CD8-positive, alpha-beta T cell (primary cell): ENCODE measurements at places on chromosomes 5 and 9.

DNA sequence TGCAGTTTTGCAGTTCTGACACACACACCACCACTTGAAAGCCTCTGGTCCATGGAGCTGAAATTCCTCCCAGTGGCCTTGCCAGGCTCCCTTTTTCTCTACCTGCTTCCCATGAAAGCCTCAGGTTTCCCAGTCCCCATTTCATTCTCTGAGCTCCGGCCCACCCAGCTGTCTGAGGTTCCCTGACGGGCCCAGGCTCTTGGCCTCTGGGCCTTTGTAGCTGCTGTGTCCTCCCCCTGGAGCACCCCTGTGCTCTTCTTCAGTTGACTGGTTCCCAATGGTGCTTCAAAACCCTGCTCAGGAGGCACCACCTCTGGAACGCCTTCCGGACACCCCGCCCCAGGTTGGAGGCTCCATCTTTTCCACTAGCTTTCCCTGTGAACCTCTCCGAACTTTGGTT is 155.9 kb upstream of the SHB start:
- no peak for DNase-seq

- no peak for DNase-seq
Observed at GRCh38 chr5:976849-977751, 31.5 kb upstream of the NKD2 start.

DNA sequence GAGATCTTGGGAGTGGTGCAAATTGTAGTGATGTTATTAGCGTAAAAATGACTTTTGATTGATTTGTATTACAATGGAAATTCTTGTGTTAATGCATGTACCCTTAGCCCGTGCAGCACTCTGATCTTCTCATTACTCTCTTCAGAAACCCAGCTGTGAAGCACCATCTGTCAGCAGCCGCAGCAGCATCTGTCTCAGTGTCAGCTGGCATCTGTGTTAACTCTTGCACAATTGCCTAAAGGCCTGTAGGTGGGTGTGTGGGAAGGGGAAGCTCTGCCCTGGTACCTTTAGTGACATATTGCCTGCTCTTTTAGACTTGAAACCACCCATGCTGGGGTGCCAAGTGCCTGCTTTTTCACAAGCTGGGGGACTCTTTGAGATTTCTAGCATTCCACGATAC is 101.3 kb downstream of the FBXL7 start:
- no peak for DNase-seq

DNA sequence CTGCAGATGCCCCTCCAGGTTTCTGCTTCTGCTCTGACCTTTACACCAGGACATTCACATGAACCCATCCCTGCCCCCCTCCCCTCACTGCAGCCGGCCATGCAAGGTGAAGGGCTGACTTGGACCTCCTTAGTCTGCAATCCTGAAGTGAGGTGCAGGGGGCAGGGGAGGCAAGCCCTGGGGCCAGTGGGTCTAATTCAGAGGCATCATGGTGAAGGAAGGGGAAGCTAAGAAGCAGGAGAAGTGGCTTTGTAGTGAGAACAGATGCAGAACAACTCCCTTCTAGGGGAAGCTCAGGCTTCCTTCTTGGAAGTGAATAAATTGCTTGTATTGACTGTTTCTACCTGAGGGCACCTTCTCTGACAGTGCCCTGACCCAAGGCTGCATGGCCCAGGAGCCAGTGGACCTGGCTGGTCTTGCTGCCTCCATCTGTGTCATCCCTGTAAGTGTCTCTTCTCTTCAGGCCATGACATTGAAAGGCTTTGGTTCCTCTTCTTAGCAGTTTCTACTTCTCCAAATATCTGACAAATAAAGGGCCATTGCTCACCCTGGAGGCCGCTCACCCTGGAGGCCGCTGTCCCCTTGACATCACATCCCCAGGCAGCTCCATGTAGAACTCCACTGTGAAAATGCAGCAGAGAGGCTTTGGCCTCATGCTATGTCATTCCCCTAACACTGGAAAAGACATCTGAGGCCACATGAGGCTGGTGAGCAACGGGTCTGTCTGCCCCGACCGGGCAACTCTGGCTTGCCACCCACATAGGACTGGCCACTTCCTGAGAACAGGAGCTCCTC is 55.3 kb downstream of the GADD45G start:
- no peak for DNase-seq

GRCh38 chr9:38319496-38320173 is 72.9 kb upstream of the ALDH1B1 start:
- DNase-seq: no peak

DNA sequence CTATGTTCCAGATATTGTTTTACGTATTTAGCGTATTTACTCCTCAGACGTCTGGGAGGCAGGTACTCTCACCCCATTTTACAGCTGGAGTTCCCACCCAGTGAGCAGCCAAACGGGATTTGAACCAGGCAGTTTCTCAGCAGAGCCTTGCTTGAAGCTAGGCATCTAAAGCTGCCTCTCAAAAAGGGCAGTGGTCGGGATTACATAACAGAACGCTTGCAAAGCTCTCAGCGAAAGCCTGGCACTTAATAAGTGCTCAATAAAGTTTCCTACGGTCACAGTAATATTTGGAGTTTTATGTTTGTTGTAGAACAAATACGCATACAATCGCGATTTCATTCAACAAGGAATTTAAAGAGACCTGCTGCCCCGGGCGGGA is 286 bp upstream of the BSPRY start:
- no peak for DNase-seq

GRCh38 chr5:12793373-12793772 is 889.1 kb upstream of the CTNND2 start:
- no peak for DNase-seq

GRCh38 chr5:133370904-133371303 is 241.4 kb downstream of the FSTL4 start:
- no peak for DNase-seq

- DNase-seq: no peak
Observed at GRCh38 chr5:19608444-19609002, 379.5 kb downstream of the CDH18 start.

GRCh38 chr5:56055859-56056258 is 61.1 kb upstream of the IL6ST start:
- DNase-seq: no peak

DNA sequence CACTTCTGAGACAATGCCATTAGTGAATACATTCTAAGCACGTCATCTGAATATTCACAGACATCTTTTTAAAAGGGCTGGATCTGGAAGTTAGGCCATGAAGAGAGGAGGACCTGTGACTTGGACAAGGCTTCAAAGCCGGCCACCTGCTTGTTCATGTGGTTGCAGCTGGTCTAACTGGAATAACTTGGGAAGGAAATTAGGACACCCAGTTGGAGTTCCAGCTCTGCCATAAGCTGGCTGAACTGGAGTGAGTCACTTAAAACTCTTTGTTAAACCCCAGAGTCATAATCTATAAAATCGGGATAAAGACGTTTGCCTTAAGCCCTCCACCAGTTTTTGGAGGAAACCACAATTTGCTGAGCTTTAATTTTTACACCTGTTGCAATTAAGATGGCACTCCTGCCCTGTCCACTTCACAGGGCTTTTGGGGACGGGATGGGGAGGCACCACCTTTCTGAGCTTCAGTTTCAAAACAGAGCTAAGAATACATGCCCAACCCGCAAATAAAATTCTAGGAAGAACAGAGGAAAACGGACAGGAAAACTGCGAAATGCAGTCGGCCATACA is 536 bp upstream of the STX17 start:
- no peak for DNase-seq

- peak; percentile 18 for DNase-seq
Observed at GRCh38 chr5:148855249-148856008, 29.0 kb downstream of the ADRB2 start.

DNA sequence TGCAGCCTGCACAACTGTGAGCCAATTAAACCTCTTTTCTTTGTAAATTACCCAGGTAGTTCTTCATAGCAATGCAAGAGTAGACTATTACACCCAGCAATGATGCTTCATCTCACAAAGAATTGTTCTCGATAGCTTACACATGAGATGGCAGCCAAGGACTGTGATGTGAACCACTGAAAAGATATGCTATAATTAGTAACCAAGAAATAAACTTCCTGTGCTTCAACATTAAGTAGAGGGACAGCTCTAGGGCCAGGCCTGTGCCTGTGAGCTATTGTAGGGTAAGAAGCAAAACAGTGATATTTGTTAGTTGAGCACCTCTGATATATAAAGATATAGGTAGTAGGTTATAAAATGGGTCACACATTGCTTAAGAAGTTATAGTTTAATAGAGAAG is 41.8 kb upstream of the DPYSL3 start:
- DNase-seq: no peak

- DNase-seq: no peak
Observed at GRCh38 chr9:89749500-89750116, 144.8 kb downstream of the GADD45G start.

GRCh38 chr5:19301271-19301670 is 686.7 kb downstream of the CDH18 start:
- DNase-seq: no peak

DNA sequence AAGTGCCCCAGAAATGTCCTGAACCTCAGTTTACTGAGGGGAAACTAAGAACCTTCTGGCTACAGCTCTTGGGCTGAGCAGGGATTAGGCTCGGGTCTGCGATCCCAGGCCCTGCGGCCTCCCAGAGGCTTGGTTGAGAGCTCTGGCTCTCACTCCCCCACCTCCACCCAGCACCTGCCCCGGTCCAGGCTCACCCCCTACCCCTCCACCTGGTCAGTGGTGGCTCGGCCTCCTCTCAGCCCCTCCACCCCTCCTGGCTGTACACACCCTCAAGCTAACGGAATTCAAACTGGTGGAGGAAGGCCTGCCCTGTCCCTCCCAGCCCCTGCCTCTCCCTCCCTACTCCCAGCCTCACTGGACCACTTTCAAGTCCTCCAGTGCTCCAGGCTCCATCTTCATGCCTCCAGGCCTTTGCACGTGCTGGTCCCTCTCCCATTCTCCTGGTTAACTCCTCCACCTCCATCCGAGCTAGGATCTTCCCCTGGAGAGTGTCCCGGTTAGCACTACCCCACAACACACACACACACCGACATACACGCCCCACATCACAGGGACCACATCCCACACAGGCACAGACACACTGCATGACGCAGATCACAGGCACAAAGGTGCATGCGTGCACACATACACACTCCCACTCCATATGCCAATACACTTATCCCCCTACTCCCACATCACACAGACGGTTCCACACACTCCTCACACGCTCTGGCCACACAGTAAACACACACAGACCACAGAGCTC is 130.9 kb downstream of the C9orf50 start:
- DNase-seq: peak; percentile 45

DNA sequence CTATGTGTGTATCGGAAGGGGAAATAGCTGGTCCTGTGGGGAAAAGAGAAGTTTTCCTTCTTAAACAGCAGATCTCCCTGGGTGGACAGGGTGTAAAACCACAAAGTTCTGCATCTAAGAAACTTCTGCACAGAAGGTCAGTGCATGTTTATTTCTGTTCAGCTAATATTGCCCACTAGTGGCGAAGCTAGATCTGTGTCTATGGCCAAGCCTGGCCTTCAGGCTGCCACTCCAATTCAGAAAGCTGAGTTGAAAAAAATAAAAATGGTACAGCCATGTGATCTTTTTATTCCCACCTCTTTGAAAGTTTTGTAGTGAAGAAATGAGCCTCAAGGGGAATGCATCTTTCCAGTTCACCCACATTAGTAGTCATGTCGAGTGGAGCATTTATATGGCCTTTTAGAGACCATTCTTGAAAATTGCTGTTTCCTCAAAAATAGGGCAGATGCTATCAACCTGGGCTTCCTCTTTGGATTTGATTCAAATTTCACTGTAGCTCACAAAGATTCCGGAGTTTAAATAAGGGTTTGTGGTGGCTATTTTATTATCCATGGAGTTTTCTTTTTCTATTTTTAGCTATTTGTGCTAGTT is 488.0 kb downstream of the PRELID2 start:
- no peak for DNase-seq

DNA sequence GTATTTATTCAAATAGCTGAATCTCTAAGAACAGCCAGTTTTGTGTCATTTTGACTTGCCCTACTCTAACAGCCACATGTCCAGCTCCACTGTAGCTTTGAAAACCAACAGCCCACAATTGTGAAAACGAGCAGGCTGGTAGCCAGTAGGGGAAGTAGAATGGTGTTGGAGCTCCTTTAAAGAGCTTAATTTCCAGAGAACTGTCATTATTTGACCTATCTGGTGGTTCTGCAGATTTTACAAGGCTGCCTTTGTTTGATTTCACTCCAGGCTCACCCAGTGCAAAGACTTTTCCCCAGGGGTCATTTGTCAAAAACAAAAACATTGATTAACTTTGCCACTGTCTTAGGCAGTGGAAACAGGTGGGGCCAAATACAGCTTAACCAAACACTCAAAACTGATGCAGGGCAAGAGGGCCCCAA is 3.2 kb upstream of the PJA2 start:
- DNase-seq: no peak

- DNase-seq: no peak
Observed at GRCh38 chr5:59763541-59763940, 130.0 kb downstream of the PDE4D start.

DNA sequence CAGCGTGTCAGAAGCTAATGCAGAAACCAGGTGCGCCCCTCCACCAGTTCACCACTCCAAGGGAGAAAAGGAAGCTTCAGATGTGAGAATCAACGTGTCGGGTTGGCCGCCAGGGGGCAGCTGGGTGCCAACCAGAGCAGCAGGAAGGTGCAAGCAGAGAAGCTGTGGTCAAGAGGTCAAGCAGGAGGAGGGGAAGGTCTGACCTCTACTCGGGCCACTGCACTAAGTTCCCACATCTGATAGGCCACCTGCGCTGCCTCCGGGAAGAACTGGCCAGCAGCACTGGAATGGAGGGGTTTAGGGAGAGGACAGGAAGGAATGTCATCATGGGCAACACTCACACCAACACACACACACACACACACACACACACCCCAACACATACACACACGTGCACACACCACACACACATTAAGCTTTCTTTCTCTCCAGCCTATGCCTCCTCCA is 31.4 kb downstream of the ANXA6 start:
- DNase-seq: peak; percentile 52

DNA sequence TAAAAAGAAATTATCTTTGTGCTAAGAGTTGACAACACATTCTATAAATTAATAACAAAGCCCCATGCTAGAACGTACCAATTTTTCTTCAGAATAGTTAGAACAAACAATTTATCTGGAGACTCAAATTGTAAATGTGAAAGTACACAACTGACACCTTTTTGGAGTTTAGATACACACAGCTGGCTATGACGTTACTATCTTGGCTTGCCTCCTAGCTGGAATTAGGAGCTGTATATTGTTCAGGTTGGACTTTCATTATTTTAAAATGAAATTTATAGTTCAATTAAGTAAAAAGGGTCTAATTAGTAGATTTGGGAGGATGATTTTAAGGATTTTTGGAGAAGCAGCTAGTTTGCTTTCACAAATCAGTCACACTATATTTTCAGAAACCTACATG is 393.9 kb upstream of the RIOK2 start:
- DNase-seq: no peak

DNA sequence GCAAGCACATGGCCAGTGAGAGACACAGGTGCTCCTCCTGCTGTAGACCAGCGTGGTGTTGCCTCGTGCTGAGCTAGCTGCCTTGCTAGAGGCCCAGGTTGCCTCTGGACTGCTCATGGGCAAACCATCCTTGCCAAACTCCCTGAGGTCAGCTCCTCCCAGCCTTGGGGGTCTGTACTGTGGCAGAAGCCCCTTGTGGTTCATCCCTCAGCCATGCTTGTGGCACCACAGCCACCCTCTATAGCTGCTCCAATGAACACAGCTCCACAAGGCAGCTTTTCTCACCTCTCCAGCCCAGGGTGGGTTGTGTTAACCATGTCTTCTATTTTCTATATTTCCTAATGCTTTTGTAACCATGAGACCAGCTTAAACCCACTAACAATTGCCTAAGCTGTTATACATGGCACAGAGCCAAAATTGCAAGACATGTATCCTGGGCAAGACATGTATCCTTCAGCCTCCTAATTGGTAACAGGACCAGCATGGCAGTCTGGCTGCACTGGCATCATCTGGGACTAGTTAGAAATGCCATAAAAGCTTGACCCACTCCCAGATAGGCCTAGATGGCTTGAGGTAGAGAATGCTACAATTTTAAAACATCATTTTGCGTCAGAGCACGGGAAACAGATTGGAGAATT is 183.1 kb upstream of the S1PR3 start:
- no peak for DNase-seq
